ENCODE measurements at places on chromosomes 7 and 10.

GRCh38 chr7:25215694-25216335, 12.5 kb downstream of the NPVF start:
- DNase-seq = no peak

GRCh38 chr10:3763035-3763456, 22.0 kb downstream of the KLF6 start:
- no peak for DNase-seq

GRCh38 chr10:60426425-60426824, 36.8 kb upstream of the ANK3 start:
- DNase-seq = no peak

GRCh38 chr10:31926765-31927564, 1.7 kb downstream of the ARHGAP12 start:
- no peak for DNase-seq

DNA sequence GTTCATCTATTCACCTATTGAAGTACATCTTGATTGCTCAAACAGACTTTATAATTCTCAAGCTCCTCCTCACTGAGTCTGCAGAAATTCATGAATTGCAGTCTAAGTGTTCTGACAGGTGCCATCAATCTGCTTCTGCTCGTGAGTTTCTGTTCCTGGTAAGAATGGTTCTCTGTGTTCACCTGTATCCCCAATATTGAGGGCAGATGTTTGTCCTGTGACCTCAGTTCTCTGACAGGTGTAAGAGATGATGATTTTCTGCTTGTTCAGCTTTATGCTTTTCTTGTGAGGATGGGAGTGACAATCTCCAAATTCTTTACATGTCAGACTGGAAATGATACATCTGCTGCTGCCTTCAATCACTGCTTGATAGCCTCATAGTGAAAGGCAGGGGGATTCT, 736.9 kb upstream of the COBL start:
- no peak for DNase-seq

DNA sequence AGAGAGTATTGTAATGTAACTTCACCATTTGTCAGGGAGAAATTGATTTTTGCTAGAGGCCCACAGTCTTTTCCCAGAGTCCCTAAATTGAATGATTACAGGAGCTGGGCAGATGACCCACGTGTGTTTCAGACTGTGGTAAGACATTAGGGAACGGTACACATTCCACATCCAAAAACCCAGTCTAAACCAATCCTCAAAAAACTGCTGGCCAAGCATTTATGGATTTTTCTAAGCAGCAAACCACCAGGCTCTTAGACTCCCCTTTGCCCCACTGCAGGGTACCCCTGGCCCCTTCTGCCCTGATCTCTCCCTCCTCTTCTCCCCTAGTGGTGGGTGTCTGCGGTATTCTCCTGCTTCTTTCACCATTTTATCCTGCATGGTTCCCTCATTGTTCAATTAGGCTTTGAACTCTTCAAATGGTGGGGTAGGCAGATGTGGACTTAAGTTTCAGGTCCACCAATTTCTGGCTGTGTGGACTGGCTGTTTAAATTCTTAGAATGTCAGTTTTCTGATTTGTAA, 135.5 kb upstream of the SORCS3 start:
- no peak for DNase-seq

GRCh38 chr7:25181532-25181931, 46.8 kb downstream of the NPVF start:
- no peak for DNase-seq

- no peak for DNase-seq
Observed at GRCh38 chr7:127791446-127792189, 139.6 kb downstream of the SND1 start.

DNA sequence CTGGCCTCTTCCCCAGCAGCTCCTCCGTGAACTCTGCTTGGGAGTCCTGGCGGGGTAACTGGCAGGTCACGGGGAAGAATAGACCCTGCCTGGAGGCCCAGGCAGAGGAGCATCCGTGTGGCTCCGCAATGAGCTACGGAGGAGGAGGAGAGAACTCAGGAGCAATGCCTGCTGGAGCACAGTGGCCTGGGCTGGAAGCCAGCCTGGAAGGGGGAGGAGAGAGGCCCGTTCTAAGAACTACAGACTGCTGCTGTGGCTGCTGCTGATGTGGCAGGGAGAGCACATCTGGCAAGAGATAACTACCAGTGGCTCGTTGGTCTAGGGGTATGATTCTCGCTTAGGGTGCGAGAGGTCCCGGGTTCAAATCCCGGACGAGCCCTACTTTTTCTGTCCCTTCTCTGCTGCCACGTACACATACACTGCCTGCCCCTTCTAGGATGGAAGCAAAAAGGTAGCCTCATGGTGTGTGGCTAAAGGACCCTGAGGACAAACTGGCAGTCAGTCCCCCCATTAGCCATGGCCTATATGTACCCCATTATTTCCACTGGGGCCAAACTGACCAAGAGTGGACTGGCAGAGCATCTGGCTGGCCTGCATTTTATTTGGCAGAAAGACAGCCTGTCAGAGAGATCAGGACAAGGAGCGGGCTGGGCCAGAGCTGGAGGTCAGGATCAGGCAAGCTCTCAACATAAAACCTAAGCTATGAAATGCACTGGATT, 7.7 kb upstream of the OPN1SW start:
- DNase-seq = no peak

GRCh38 chr10:71708301-71708703, 11.3 kb downstream of the C10orf105 start:
- no peak for DNase-seq

GRCh38 chr10:103193820-103194529, 903 bp upstream of the NT5C2 start:
- no peak for DNase-seq

DNA sequence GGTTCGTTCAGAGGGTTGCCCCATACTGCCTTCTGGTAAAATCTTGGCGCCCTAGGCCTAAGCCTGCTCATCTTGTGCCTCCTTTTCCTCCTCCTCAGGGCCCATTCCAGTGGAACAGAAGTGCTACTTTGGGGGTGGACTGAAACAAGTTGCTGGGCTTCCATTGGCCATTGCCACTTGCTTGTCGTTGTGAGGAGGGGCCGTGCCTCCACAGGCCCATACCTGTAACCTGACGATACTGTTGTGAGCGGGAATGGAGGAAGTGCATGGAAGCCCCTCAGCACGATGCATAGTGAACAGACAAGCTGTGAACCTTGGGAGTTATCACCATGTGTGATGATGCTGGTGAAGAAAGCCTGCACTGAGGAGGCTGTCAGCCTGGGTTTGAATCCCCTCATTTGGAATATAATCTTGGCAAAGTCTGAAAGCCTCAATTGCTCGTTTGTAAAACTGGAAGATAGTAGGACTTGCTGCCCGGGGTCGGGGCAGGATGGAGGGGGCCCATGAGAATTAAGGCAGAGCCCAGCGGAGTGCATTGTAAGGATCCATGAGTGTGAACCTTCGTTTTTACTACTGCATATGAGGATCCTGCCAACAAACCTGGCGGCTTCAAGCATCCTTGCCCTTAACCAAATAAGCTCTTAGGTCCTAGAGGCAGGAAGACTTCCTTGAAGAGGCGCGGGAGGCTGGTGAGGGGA, 671 bp upstream of the PAPSS2 start:
- DNase-seq = no peak

DNA sequence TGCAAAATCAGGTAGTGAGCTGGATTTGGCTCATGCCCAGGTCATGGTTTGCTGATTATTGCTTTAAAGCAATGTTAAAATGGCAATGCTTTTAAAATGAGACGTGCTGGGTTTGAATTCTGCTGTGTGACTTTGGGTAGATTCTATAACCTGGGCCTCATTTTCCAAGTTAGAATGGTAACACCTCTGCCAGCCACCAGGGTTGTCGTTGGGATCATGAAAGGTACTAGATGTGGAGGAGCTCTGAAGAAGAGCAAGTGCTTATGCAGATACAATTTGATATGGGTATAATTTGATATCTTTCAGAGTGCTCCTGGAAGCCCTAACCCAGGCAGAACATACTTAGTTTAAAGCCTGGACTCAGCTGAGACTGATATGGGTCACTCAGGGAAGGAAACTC, 60.0 kb downstream of the EVX1 start:
- no peak for DNase-seq

GRCh38 chr10:26291721-26292480, 75.3 kb downstream of the GAD2 start:
- no peak for DNase-seq

DNA sequence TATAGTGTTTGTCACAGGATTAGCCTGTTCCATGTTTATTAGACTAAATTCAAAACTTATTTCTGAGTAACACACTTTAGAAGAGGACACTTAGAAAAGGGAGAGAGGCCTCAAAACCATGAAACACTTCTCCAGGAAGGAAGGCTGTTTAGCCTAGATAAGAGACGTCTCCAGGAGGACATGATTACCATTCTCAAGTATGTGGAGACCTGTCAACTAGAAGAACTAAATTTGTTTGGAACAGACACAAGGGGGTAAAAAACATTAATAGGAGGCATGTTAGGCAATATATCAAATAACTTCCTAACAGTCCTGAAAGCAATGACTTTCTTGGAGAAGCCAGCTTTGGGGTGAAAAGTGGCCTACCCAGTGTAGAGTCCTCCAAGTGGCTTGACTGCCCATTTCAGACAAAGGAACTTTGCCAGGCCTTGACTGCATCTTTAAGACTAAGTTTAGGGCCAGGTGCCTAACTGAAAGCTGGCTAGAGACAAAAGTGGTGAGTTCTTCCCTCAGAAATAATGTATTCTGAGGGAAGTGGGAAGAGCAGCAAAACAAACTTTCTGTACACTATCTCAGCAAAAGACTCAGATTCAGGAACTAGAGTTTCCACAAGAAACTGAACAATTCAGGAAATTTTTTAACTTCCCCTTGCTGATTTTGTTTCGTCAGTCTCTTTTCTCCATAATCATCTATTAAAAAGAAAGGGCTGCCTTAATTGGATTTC, 11.8 kb downstream of the NCOA4 start:
- no peak for DNase-seq

DNA sequence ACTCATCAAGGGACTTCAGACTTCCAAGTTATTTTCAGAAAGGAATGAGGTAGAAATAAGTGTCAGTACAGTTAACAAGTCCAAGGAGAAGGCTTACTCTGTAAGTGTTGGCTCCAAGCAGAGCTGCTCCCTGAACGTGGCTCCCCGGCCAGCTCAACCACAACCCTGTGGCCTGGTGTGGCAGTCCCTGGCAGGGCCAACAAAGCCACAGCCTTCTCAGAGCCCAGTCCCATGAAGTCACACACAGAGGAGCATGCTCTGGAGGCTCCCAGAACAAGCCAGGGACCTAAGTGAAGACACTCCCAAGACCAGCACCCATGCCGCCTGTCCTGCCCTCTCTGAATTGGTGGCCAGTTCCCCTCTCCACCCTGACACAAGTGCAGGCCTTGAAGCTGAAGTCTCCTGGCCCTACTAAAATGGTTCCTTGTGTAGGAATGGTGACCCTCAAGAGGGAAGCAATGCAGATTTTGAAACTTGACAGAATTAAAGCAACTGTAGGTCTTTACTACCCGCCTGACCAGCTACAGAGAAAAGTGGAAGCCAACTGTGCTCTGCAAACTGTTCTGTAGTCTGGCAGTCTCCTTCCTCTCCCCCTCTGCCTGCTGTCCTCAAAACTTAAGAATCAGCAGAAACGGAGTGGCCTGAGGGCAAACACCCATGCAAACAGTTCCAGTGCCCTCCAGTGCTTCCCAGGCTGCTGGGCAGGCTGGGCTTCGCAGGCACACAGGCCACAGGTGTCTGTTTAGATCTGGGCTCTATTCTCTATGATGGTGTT, 51.1 kb downstream of the NOD1 start:
- DNase-seq = no peak

GRCh38 chr7:134293002-134293740, 23.6 kb downstream of the SLC35B4 start:
- DNase-seq = no peak

GRCh38 chr10:69584624-69585023, 11.4 kb upstream of the NEUROG3 start:
- no peak for DNase-seq
